ENCODE measurements at places on chromosomes 3 and 15.

- DNase-seq = no peak
These were observed 95.1 kb downstream of the IL1RAP start for GRCh38 chr3:190608850-190609589.

DNA sequence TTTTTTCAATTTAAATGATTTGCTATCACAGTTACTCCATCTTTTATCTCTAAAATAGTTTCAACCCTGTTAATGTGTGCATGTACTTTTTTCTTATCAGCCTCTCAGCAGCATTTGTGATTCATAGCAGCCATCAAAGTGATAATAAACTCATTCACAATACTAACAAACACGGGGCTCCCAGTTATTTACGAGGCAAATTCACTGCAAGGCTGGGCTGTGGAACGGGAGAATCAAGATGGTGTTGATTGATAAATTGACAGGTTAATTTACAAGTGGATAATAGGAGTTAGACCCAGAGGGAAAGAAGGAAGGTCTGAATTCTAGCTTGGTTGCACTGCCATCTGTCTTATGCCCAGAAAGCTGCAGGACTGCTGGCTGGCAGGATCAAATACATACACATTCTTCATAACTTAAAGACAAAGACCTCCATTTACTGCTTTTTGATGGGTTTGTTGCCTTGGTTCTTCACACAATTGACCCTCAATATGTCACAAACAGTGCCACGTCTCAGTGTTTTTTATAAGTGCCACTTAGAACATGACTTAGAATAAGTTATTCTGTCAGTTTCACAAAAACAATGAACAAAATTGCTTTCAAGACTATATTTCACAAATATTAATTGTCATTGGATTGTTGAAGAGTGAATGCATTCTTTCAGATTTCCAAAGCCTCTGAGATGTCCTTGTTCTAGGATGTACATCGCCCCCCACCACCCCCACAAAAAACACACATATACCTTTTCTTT lies 562.8 kb downstream of the NR2F2 start:
- no peak for DNase-seq

DNA sequence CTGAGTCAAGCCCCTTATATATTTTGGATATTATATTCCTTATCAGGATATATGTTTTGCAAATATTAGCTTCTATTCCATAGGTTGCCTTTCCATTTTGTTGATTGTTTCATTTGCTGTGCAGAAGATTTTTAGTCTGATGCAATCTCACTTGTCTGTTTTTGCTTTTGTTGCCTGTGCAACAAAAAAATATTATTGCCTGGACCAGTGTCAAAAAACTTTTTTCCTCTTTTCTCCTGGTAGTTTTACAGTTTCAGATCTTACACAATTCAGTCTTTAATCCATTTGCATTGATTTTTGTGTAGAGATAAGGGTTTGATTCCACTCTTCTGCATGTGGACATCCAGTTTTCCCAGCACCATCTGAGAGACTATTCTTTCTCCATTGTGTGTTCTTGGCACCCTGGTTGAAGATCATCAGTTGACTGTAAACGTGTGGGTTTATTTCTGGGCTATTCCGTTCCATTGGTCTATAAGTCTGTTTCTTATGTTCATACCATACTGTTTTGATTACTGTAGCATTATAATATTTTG lies 228.9 kb upstream of the NR2E3 start:
- DNase-seq = no peak

DNA sequence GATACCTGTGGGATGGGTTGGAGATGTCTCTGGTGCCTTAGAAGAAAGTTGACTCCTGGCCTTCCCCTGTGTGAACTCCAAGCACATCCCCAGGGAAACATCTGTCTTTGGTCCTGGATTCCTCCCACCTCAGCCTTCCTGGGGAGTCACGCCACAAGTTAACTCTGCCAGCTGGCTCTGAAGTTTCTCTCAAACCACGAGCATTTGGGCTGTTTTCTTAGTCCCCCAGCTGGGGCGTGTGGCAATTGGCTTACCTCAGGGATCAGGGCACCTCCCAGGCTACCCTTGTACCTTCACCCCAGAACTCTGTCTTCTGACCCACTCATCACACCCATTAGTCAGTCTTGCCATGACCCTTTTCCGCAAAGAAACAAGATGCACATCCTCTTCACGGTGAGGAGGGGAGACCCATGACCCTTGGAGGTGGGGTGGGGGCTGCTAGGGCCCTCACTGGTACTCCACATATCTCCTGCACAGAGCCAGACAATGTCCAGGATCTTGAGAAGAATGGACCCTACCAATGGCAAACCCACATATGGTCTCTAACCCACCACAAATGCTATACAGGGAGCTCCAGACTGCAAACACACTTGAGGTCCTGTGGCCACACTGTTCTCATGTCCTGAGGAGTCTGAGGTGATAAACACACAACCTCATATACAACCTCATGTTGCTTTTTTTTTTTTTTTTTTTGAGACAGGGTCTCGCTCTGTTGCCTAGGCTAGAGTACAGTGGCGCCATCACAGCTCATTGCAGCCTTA lies 3.9 kb downstream of the NEIL1 start:
- DNase-seq = no peak

DNA sequence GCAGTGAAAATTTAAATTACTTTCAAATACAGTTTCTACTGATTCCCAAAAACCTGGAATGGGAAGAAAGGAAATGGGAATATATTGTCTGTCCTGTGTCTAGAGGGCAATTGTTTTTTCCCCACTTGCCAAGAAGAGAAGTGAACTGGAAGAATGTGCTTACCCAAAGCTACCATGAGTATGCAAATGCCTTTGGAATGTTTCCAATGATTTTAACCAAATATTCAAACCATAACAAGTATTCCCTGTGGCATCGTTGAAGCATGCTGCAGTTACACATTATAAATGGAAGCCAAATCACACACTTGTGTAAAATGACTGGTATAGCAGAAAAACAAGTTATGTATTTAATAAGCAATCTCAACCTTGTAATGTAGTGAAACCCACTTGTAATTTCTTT lies 368.2 kb downstream of the GBE1 start:
- DNase-seq = no peak

GRCh38 chr15:38961931-38962330 lies 397.3 kb upstream of the RASGRP1 start:
- no peak for DNase-seq
